ENCODE measurements at places on chromosomes 6 and 20.

DNA sequence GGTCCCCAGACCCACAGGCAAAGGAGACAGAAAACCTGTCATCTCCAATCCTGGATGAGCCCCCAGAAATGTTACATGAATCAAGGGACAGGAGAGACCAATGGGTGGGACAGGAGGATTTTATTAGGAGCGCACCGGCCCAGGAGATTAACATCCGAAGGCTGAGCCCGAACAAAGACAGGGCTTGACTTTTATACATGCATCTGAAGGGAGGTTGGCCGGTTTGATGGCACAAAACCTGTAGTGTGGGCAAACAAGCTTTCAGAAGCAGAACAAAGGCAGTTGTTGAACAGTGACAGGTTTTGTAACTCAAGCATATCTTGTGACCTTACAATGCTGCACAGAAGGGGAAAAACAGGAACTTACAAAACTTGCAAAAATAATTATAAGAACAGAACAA, 83.9 kb upstream of the GPR6 start:
- no peak for DNase-seq

DNA sequence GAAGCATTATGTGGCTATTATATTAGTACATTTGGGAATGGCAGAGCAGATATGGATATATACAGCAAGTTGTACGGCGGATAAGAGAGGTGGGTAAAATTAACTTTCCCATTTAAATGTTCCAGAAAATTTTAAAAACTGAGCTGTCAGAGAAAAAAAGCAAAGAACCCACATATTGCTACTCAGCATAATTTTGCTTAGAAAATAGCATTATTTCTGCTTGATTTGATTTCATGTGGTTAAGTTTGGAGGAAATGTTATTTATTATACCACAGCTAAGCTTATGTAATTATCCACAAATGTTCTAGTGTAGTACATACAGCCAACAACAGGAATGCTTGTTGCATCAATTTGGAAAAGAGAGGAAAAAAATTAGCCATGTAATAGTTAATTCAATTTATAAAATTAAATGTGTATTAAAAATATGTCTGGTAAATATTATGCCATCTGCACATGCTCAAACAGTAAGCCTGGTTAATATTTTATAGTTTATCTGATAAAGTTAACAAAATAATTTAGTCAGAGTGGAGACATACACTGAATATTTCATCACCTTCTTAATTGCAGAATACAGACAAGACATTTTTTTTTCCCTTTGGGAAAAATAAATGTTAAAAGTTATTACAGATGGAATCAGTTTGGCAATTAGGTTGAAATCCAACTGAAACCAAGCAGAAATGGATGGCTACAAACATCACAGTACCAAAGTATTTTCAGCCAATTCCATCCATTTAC, 172.1 kb upstream of the ID4 start:
- DNase-seq, result no peak

DNA sequence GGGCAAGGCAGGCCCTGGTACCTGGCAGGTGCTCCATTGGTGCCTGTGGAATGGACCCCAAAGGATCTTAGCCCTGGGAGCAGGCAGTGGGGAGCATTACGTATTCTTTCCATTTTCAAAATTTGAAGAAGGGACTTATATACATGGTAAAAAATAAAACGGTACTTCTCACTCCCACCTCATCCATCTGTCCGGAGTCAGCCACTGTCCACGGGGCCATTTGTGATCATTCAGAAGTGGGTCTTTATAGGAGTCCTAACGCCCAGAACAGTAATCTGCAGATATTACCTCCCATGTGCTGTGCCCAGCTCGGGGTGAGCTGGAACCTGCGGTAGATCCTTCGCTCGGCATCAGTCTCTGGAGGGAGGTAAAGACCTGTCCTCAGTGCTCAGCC, 110.4 kb downstream of the SYCP2 start:
- no peak for DNase-seq

DNA sequence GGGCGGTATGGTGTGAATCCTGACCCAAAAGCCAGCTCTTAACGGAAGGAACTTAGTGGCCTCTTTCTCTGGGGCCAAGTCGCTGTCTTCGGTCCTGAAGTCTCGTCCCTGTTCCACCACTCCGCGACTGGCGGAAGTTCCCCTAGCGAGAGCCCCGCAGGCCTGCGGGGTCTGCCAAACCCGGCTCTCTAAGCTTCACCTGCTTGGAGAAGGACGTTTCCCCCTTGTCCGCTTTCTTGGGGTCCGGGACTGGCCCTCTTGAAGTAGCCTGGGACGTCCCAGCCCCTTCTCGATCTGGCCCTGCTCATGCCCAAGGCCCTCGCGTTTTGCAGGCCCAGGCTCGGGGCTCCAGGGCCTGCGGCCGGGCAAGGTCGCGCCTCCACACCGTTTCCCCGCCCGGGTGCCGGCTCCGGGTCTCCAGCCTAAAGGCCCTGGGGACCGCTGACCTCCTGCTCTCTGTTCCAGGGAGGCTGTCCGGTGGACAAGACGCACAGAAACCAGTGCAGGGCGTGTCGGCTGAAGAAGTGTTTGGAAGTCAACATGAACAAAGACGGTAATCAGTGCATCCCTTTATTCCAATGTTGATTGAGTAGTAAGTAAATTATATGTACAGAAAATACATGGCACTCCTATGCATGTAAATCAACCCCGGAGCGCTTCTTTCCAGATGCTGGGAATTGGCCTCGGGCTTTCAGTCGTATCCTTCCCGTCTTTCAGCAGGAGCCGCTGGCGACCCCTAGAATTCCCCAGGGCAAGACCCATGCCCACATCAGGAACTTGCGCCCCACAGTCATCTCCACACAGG, 8.8 kb downstream of the NR2E1 start:
- DNase-seq, result no peak

GRCh38 chr20:2688041-2688591, 4.5 kb upstream of the EBF4 start:
- DNase-seq, result peak; percentile 71

GRCh38 chr6:83055366-83055964, 10.2 kb downstream of the UBE3D start:
- DNase-seq, result no peak

- DNase-seq, result no peak
Observed at GRCh38 chr6:42241915-42242314, 24.3 kb upstream of the MRPS10 start.

- DNase-seq, result no peak
Observed at GRCh38 chr6:164283574-164283973, 869.1 kb downstream of the QKI start.

DNA sequence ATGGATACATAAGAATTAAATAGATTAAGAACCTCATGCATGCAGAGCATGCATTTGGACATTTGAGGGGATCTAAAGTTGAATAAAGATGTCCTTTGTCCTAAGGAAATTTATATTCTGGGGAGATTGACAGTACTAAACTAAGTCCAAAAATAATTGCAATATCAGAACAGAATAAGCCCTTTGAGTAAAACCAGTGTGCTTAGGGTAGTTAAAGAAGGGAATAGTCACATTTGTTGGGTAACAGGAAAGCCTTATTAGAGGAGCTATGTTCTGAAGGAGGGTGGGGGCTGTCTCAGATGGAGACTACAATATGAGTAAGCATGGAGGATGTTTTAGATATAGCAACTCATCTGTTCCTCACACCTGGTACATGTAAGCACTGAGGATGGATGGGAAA, 35.8 kb downstream of the CDC5L start:
- DNase-seq, result no peak

GRCh38 chr6:47852727-47853126, 70.9 kb downstream of the OPN5 start:
- no peak for DNase-seq

DNA sequence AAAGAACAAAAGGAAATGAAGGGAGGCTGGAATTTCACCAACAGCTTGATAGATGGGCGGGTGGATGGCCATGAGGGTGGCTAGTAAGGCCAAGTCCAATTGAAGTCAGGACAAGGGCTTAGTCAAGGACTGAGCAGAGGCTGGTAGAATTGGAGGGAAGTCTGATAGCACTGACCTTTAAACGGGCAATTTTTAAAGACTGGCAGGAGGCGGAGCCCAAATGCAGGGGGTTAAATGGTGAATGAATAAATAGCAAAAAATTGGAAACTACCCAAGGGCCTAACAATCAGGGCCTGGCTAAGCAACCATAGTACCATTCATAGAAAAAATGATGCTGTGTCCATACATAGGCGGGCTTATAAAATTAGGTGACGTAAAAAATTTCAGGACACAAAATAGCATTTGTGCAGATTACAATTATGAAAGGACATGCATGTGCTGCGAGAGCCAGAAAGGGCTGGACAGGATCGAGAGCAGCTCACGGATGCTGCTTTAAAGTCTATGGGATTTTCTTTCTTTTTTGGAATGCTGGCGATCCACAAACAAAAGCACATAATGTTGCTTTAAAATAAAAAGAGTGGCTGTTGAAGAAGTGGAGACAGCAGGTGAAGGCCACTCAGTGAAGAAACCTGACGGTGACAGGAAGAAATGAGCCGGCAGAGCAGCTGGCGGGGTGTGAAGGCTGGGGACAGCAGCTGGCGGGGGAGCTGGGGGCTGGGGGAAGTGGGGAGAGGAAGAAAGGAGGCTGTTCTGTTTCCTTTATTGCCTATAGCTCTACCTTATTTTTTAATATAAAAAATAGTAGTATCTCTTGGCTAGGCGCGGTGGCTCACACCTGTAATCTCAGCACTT, 42.8 kb upstream of the TAF8 start:
- no peak for DNase-seq

- DNase-seq, result no peak
Observed at GRCh38 chr6:107533415-107534059, 43.6 kb downstream of the SOBP start.

- DNase-seq, result no peak
Observed at GRCh38 chr20:34075647-34076046, 36.4 kb downstream of the EIF2S2 start.

GRCh38 chr6:146851837-146852236, 253.1 kb downstream of the ADGB start:
- DNase-seq, result no peak
